Cortex of kidney (tissue), 1 donor: ENCODE measurements at places on chromosomes 7 and 10.

GRCh38 chr7:125326666-125327255 is 397.1 kb upstream of the POT1 start:
- DNase-seq = no peak

DNA sequence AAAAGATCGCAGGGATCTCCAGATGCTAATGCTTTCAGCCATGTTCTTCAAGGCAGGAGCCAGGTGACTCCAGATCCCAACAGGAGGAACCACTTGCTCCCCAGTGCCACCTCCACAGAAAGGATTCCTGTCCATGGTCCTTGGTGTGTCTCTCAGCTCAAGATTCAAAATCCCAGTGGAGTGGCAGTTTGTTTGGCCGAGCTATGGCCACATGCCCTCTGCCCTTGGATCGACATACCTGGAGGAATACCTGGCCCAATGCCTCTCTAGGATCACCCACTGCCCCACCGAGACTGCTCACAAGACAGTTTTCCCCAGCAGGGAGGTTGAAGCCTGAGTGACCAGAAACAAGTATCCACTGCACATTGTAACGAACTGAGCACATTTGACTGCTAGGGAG is 3.9 kb upstream of the GPRIN2 start:
- DNase-seq = no peak

DNA sequence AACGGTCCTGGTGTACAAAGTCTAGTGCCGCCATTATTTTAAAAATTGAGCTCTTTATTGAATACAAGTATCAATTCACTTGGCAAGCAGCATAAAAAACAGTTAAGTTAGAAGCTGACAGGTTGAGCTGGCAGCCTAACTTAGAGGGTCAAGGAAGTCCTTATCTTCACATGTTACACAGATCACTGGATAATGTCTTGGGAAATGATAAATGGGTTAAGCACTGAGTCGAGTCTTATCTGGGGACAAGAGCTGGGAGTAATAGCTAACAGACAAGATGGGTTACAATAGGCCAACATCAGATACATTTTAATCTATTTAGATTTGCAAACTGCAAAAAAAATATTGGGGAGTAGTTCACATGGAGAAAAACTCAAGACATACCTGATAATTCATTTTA is 34.2 kb downstream of the SLC18A2 start:
- DNase-seq = no peak

GRCh38 chr10:124106241-124106879 is 13.0 kb upstream of the CHST15 start:
- no peak for DNase-seq

DNA sequence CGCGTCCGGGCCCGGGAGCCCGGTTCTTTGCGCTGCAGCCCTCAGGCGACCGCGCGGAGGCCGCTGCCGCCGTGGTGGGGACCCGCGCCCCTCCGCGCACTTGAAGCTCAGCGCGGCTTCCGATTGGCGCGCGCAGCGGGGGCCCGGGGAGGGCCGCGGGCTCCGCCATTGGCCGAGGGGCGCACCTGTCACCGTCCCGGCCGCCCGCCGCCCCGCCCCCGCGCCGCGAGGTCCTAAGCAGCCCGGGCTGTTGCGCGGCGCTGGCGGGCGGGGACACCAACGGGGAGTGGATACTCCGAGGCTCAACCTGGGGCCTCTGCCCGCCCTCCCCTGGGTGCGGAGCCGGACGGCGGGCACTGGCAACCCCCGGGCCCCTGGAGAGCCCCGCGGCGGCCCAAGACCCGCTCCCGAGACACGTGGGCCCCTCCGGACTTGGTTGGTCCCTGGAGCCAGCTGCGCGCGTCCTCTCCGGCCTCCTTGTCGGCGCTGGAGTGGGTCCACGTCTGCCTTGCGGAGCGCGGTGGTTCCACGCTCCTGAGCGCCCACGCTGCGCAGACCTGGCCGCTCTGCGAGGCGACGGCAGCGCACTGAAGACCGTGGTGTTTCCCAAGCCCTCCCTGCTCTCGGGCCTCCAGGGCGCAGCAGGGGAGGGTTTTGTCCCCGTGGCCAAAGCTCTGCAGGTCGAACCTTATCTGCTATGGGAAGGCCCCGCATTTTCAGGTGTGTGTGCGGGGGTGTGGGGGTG is at the start of gene MNX1:
TSS of gene MNX1 (minus strand) at position 76 of the 745 bp plus-strand sequence. CDS start 313 bp downstream, outside the sequence.
- no peak for DNase-seq
